ENCODE measurements at places on chromosomes 4 and X. TPM values are rescaled to one million over a fixed set of nuclear protein-coding genes. Genes with fewer than 3 reads are reported as not detected.

CCSER1 gene
- 24.2 TPM for total RNA-seq

DCLK2 gene
- 4.5 TPM for total RNA-seq

GAB1 gene
- 35.5 TPM for total RNA-seq

EDA2R gene
- 1.1 TPM for total RNA-seq

RHOH gene
- total RNA-seq: 99.3 TPM

MAGED4 gene
- total RNA-seq: not detected

GDPD2 gene
- 85.0 TPM for total RNA-seq

PGK1 gene
- total RNA-seq: 169 TPM

ZNF330 gene
- total RNA-seq: 45.0 TPM

IQSEC2 gene
- 7.3 TPM for total RNA-seq

UGT2A1 gene
- total RNA-seq: not detected

TRMT10A gene
- 7.8 TPM for total RNA-seq

FSTL5 gene
- not detected for total RNA-seq

XAGE2 gene
- total RNA-seq: not detected

GUCY1A1 gene
- total RNA-seq: 21.2 TPM

CXCL10 gene
- total RNA-seq: 7.1 TPM

KCTD8 gene
- not detected for total RNA-seq

HGFAC gene
- total RNA-seq: not detected

DNAAF6 gene
- total RNA-seq: not detected

ZDHHC15 gene
- 0.60 TPM for total RNA-seq

PRSS12 gene
- total RNA-seq: not detected
